Inflammatory macrophage (primary cell): ENCODE measurements at places on chromosomes 13 and 19.

GRCh38 chr13:110689711-110690110 lies 16.2 kb downstream of the CARS2 start:
- DNase-seq: no peak

GRCh38 chr19:51250786-51251467 lies at the start of gene SIGLECL1:
Gene SIGLECL1, plus strand, starts transcription at chr19:51251080. Its CDS starts 12,993 bp downstream, at chr19:51264073.
- no peak for DNase-seq

GRCh38 chr13:100724568-100724967 lies 50.0 kb upstream of the TMTC4 start:
- no peak for DNase-seq

DNA sequence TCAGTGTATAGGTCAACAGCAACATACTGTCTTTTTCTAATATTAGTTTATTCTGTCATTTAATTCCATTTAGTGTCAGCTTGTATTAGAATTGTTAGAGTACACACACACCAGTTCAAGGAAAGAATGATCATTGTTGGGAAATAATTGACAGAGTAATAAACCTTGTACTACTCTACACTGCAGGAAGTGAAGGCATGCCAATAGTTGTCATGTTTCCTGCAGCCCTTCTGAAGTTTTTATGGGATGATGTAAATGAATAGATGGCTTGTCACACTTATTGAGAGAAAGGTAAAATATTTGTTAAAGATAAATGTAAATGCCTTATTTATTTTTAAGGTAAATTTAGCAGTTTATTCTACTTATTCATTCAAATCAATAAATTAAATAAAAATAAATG lies 306.9 kb upstream of the KLHL1 start:
- no peak for DNase-seq

DNA sequence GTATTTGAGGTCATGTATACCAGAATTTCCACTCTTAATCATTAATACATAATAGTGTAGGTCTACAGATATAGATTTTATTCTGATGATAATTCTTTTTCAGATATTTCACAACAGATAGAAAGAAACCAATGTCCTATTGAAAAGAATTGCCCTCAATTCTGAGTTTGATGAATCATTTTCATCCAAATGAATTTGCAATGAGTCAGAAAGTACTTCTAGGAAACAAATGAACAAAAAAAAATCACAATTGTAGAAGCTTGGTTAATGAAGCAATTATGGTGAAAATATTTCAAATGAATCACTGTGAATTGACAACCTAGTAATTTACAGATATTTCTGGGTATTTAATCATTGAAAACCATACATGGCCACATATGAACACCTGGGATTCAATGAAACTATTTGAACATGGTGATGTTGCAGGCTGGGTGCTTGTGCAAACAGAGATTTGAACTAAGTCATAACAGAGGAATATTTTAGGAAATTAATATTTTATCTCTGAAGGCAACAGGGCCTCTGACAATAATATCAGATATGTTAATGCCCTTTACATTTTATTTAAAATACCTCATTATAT lies 360.9 kb downstream of the SLITRK5 start:
- no peak for DNase-seq

DNA sequence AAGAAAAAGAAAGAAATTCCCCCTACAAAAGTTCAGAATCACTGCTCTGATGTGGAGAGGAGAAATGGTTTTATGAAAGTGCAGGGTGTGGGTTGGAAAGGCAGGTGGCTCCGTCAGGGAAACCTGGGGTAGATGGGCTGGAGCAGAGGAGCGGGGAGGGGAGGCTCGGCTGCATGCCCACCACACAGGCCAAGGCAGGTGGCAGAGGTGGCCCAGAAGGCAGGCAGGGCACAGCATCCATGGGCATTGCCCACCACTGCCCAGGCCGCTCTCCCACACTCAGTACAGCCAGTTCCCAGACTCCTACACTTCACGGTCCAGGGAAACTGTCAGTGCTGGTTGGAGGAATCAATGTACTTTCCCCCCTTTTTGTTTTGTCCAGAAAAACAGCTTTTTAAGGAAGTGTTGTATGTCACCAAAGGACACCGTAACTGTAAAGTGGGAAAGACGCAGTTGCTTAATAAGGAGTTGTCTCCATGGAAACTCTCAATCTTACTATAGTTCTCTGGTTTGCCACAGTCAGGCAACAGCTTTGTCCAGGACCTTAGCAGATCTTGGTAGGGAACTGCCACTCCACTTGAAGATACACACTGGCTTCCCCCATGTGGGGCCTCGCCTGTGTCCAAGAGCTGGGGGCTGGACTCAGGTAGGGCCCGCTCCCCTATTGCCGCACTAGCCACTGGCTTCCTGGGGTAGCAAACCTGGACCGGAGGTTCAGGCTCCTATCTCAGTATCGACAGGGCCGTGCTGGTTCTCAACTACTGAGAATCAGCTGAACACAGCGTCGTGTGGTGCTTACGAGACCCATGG lies 82.9 kb downstream of the RAB20 start:
- peak; percentile 56 for DNase-seq

DNA sequence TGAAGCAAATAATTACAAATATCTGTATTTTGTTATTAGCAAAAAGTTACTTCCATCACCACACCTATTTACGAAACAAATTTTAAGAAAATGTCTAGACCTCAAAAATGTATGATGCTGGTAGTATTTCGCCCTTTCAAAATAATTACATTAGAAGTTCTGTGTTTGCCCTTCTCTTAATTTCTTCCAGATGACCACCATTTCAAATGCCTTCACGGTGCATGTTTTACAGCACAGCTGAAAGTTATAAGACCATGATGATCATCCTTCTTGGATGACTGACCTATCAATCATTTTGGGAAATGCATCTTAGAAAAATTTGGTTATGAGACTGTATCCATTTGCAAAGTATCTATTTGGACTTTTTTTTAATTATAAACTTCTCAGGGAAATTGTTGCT lies 390.8 kb downstream of the SLITRK6 start:
- DNase-seq: no peak

GRCh38 chr13:43346427-43346826 lies 323.0 kb downstream of the DNAJC15 start:
- DNase-seq: no peak

- DNase-seq: no peak
These were observed 2.0 kb downstream of the CIC start for GRCh38 chr19:42271045-42271419.

GRCh38 chr19:27745978-27746542 lies 1466.9 kb downstream of the UQCRFS1 start:
- DNase-seq: no peak

DNA sequence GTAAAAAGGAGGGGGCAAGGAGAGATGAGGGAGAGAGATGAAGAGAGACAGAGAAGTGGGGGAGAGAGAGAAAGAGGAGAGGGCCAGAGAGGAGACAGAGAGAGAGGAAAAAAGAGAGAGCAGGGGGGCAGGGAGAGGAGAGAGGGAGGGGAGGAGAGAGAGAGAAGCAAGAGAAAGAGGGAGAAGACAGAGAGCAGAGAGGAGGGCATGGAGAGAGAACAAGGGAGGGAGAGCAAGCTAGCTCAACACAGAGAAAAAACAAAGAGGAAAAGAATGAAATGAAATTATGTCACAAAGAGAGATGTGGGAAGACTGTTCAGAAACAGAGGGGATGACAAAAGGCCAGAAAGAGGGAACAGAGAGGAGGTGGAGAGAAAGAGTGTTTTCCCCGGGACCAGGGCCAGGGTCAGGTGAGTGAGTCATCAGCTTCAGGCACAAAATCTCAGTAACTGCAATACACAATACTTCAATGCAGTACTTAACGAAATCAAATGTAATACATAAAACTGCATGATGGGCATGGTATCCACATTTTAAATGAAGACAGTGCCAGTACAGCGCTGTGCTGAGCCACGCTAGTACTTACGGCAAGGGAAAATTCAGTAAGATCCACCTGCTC lies 4.8 kb downstream of the KLK7 start:
- no peak for DNase-seq

DNA sequence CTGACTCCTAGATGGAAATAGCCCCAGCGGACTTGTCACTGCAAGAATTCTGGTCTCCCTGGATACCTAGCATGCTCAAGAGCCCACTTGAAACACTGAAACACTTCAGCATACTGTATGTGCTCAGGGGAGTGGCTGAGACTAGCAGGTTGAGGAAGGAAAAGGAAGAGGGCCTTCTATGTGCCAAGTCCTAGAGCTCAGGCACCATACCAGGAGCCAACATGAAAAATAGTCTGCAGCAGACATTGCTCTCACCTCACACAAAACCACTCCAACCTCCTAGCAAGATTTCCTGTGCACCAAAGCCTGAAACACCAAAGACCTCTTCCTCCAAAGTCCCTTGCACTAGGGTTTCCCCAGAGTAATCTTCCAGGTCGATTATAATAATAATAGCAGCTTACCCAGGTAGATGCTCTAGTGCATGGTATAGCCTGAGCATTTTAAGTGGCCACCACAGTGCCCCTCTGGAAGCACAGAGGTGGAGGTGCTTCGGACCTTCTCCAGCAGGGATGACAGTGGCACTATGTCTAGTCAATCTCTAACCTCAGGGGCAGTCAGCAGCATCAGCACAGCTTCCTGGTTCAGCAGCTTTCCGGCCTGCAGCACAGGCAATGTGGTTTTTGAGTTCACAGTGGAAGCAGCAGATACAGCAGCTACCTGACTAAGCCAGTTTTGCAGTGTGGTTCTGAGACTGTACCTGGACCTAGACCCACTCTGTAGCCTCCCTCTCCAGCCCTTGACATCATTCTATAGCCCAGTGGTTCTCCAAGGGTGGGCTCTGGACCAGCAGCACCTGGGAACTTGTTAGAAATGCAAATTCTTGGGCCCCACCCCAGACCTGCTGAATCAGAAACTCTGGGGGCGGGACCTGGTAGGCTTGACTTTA lies 45.6 kb upstream of the UBE2L5 start:
- no peak for DNase-seq

- no peak for DNase-seq
These were observed 25.2 kb upstream of the KCTD4 start for GRCh38 chr13:45226024-45226423.

DNA sequence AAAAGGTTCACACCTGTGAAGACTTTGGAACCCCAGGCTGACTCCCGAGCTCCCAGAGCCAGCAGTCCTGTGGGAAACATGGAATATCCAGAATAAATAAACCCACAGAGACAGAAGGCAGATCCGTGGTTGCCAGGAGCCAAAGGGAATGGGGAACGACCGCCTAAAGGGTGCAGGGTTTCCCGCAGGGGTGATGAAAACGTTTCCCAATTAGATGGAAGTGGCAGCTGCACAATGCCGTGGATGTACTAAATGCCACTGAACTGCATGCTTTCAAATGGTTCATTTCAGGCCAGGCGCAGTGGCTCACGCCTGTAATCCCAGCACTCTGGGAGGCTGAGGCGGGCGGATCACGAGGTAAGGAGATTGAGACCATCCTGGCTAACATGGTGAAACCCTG lies 23.4 kb upstream of the DPRX start:
- DNase-seq: no peak

DNA sequence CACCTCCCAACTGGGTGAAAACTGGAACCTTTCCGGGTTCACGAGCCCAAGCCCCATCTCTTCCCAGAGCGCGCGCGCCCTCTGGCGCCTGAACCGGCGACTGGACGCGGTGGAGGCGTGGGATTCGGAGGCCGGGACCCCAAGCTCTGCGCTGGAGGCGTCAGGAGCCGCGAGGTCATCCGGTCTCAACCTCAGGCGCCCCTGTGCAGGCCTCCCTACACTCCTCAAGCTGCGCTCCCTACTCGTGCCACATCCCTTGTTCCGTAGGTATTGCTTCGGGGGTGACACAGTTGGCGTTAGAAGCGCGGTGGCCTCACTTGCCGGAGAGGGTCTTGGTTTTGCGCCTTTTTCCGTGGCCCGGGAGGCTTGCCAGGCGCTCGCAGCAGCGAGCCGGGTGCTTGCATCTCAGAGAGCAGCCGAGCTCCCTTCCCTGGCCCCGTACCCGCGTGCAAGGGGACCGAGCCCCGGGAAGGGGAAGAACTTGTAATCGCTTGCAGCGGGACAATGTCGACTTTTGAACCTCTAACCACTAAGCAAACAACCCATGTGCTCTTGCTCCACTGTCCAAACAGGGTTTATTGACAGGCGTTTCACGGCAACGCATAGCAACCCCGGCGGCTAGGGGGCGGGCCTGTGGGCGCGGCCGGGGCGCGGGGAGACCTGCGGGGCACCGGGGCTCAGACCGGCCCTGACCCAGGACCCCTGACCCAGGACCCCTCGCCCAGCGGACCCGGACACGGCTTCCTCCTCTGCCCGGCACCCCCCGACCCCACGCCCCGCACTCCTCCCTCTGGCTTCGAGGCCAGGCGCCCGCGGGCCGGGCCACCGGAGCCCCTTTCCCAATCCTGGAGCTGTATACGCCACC lies 8.5 kb downstream of the CDX2 start:
- DNase-seq: peak; percentile 47

DNA sequence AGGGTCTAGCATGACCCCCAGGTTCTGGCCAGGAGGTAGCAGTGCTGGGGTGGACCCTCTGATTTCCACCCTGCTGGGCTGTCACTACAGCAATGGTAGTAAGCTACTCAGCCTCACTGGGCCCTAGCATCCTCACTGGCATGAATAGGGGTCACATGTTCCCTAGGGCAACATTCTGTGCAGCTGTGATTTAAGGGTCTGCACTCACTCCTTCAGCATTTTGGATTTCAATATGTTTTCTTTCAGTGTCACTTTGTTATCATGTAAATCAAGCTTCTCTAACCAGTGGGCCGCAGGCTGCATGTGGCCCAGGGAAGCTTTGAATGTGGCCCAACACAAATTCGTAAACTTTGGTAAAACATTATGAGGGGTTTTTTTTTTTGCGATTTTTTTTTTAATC lies 57.8 kb downstream of the SPATA13 start:
- no peak for DNase-seq

- DNase-seq: no peak
These were observed 56.6 kb downstream of the FRY start for GRCh38 chr13:32087955-32088747.

DNA sequence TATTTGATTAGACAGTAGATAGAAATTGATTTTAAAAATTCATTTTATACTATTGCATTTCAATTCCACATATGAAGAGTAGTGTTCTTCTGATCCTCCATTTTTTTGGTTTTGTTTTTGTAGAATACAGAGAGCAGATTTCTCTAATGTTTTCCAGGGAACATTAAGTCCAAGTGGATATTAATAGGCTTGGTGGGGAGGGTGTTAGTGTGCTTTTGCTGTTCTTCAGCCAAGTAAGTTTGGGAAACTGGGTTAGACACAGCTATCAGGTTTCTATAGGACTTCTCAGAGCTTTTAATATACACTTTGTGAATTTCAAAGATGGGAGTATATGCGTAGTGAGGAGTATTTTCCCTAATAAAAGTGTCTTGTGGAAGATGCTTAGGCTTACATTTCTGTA lies 21.8 kb downstream of the NAA16 start:
- no peak for DNase-seq

GRCh38 chr13:74092711-74093110 lies 41.5 kb downstream of the KLF12 start:
- no peak for DNase-seq

DNA sequence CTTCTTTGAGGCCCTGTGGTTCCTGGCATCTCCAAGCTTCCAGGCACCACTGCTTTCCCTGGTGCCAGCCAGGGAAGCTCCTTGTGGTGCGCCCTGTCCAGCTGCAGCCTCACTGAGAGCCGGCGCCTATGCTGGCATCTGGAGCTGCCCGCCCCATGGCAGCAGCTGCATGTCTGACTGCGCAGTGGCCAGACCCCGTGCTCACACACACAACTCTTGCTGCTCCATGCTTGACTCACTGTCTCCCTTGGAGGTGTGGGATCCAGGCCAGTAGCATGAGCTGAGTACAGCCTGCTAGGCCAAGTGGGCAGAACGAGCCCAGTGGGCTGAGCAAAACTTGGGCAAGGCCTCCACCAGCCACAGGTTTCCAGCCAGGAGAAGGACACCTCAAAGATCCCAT lies 11.5 kb upstream of the SUPT20H start:
- no peak for DNase-seq
